ENCODE measurements at places on chromosomes 11 and 22.

DNA sequence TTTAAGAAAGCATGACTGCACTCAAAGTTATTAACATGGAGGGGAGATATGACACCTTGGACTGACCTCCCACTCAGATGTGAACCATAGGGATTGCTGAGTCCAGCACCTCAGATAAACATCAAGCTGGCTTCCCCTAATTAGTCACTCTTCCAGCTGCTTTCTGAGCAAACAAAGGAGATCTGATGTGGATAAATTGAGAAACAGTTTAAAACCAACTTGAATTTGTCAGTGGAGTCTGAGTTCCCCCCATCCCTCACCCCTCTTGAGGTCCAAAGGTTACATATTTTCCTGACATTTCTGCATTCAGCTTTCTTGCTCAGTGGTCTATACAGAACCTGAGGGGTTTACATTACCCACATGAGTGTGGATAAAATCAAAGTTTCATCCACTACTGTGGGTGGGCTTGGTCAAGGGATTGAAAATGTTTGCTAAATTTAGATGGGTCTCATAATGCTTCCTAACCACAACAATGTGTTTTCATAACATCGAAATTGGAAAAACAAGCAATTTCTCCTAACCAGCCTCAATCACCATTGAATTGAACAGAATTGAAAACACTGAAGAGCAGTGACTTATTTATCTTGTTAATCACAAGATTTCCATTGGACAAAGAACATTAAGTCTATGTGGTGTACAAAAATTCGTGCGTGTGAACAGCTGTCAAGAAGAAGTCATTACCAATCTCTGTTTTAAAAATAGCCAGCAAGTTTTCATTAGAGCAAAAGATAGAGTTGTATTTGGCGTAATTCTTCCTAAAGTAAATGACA, 292.3 kb downstream of the METTL15 start:
- DNase-seq: no peak

DNA sequence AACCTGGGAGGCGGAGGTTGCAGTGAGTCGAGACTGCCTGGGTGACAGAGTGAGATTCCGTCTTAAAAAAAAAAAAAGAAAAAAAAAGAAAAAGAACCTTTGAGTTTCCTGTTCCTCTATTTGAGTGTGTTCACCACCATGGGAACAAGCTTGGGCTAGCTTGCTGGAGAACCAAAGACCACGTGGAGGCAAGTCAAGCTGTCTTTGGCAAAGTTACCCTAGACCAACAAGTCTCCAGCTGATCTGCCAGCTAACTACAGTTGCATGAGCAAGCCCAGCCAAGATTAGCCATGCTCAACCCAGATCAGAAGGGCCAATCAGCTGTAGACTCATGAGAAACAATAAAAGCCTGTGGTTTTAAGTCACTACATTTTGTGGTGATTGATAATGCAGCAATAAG, 29.7 kb downstream of the SLN start:
- DNase-seq: no peak

- no peak for DNase-seq
These were observed 20.8 kb upstream of the ZBED5 start for GRCh38 chr11:10878408-10879214.

- no peak for DNase-seq
These were observed 440.1 kb upstream of the DDI1 start for GRCh38 chr11:103596315-103596714.

DNA sequence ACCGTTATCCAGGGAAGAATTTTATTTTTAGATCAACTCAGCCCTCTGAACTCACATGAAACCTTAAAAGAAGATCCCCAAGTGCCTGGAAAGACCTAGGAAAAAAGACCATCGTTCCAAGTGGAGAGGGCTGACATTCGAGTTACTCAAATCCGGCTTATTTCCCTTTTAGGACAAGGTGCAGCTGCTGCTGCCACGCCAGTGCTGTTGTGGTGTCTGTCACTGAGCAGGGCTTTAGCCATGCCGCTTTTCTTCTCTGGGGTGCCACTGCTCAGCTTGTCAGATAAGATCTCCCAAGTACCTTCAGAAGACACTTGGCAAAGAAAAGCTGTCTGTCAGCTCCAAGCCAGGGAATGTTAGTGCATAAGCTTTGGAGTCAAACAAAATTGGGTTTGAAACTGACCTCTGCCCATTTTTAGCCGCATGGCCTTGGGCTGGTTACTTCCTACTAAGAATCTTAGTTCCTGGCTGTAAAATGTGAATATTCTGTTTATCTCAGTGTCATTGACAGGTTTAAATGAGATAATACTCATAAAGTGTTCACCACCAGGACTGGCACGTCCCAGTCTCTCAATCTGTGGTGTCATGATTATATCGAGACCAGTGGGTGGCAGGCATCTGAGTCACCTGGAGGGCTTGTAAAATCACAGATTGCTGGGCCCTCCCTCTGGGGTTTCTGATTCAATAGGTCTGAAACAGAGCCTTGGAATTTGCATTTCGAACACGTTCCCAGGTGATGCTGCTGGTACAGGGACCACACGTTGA, 117.5 kb downstream of the PKNOX2 start:
- no peak for DNase-seq

DNA sequence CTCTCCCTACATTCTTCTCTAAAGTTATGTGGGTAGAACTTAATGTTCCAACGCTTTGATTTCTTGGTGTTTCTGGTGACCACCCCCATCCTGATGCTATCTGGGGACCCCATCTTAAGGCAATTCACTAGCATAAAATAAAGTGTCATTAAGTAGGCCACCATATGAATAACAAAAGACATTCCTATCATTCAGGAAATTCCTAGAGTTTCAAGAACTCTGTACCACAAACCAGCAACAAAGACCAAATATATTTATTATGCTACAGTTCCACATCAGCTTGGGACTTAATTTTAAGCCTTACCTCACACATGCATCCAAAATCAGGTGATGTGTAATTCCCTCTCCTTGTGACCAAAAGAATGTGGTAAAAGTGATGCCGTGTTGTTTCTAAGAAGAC, 254.6 kb upstream of the LRRC4C start:
- DNase-seq: no peak

DNA sequence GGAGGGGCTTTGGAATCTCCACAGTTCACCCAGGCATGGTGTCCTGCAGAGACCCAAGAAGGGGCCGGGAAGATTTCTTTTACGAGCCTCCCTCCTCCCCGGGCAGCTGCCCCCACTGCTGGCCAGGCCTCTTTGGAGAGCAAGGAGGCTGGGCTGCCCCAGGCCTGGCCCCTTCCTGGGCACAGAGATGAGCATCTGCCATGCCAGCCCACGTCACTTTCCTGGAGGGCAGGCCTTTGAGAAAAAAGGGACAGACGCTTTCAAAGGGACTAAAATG, 60.5 kb upstream of the FGF3 start:
- DNase-seq: no peak

- DNase-seq: no peak
These were observed 53.4 kb upstream of the CCND1 start for GRCh38 chr11:69587454-69588090.

DNA sequence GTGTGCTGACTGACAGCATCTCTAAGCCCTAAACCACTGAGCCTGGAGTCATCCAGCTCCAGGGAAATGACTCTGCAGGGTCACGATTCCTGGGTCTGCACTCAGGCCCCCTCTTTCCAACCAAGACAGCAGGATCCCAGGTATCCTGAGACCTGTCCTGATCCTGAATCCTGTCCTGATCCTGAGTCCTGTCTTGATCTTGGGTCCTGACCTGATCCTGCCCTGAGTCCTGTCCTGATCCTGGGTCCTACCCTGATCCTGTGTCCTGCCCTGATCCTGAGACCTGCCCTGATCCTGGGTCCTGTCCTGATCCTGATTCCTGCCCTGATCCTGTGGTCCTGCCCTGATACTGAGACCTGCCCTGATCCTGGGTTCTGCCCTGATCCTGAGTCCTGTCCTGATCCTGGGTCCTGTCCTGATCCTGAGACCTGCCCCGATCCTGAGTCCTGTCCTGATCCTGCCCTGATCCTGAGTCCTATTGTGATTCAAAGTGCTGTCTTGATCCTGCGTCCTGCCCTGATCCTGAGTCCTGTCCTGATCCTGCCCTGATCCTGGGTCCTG, 1.4 kb upstream of the KRTAP5-6 start:
- no peak for DNase-seq

GRCh38 chr11:71332046-71332445, 79.7 kb upstream of the SHANK2 start:
- DNase-seq: no peak

DNA sequence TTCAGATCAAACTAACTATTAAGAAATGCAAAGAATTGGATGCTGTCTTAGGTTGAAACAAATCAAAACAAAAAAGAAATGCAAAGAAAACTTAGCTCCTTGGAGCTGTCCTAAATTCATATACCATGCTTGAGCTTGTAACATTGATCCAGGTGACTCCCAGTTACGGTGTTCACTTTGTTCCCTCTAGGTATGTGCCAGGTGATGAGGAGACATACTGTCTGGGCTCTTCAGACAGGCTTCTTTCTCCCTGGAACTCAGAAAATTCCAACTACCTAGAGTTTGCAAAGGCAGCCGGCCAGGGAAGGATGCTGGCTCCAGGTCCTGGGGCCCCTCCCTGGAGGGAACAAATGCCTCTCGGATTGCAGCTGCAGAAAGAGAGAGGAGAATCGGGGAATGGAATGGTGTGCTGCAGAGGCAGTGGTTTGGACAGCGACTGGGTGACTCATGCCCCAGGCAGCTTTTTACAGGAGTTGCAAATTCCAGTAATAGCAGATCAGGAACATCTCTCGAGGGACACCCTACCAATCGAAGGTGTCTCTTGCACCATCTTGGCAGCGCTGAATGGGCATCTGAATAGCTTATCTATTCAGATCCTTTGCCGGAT, 12.3 kb upstream of the ASPHD2 start:
- no peak for DNase-seq

- DNase-seq: peak; percentile 8
These were observed 26.7 kb downstream of the SYT9 start for GRCh38 chr11:7278314-7278917.

DNA sequence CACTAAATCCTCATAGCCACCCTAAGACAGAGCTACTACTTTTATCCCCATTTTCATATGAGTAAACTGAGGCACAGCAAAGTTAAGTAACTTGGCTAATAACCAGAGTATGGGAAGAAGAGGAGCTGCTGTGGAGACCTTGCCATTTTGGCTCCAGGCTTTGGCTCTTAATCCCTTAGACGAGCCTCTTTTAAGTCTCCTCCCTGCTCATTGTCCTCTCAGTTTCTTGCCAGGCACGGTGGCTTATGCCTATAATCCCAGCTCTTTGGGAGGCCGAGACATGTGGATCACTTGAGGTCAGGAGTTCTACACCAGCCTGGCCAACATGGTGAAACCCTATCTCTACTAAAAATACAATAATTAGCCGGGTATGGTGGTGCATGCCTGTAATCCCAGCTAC, 78.6 kb downstream of the PRR5L start:
- no peak for DNase-seq

DNA sequence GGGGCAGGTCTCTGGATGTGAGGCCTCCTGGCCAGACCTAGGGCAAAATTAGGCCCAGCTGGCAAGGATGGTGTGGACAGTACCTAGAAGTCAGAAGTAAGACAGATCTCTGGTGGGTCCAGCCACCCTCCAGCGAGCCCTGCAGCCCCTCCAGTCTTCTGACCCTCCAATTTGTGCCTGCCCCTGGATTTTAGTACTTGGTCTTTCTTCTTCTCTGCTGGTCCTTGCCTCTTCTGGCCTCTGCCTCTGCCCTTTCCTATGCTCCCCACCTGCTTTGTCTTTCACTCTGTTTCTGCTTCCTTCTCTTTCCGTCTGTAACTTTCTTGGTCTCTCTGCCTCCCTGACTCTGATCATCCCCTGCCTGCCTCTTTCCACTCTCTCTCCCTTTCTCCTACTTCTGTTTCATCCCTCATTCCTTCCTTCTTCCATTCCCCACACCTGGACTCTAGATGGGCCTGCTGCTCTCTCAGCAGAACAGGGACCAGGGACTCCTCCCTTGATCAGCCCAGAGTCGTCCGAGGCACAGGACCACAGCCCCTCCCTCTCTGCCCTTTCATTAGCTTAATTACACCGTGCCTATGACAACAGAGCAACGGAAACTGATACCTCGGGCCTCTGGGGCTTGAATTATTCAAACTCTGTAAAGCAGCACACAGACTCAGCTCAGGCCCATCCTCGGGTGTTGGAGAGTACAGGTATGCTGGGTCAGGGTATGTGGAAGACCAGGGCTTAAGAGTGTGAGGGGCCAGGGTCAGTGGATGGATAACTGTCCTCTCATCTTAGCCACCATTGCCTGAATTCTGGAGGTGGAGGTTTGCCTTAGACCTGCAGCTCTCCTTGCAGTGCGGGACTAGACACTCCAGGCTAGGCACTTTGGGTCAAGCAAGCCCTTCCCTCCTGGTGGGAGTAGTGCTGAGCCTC, at the start of gene CHRNA10:
Gene CHRNA10, minus strand, starts transcription at position 51 of the 921 bp plus-strand sequence. CDS start 72 bp downstream, outside the sequence.
- DNase-seq: no peak

GRCh38 chr11:47943721-47944586, 36.4 kb upstream of the PTPRJ start:
- no peak for DNase-seq

- peak; percentile 100 for DNase-seq
These were observed 4.5 kb downstream of the TMEM134 start for GRCh38 chr11:67464411-67465188.

- no peak for DNase-seq
These were observed 361.5 kb upstream of the LARGE1 start for GRCh38 chr22:34281738-34282137.

GRCh38 chr11:61334434-61335354, 1.7 kb downstream of the TKFC start:
- no peak for DNase-seq

DNA sequence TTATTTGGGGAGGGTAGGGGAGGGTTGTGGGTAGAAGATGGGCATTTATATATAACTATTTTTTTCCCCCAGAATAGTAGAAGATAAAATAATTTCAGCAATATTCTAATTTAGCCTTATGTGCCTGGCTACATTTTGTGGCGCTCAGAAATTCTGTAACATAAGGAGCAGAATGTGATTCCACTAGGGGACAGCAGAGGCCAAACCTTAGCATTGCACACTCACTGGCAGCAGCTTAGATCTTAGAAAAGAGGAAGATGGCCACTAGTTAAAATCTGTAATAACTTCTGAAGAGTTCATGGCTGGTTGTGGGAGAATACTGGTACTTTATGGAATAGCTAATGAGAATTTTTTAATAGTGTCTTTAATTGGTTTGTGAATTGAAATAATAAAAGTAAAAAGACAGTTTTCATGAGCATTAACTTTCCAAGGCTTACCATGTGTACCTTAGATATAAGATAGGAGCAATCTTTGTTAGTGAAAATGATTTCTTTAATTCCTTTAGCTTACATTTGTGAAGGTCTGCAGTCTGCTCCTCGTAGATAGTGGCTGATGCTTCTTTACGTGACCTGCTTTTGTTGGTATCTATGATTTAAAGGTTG, 33.1 kb downstream of the DDX10 start:
- peak; percentile 23 for DNase-seq

DNA sequence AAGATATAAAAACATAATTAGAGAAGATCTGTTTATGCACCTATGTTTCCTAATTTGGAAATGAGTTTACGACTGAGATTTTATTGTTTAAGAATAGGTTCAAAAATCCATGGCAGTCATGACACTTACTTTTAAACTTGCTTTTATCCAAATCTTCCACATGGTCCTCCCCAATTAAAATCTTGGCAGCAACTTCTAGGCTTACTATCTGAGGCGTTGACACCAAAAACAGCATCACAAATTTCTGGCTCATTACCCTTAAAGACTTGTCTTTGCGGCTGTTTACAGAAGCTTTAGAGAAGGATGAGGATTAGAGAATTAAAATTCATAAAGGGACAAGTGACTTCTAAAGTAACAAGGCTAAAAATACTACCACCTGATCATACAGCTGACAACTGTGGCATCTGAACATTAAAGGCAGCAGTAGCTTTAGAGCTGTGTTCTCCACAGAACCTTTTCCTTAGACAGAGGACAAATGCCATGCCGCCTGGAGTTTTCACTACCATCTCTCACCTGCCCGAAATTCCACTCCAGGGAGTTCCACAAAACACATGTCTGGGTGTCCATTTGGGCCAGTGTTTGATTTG, 6.4 kb downstream of the E2F8 start:
- DNase-seq: no peak

- DNase-seq: no peak
These were observed 128.8 kb downstream of the NTM start for GRCh38 chr11:131499199-131499598.

Data from HuH-7.5 (cell line).